Activated T-helper 2 cell treated with anti-CD3 and anti-CD28 coated beads, Interferon-gamma antibody, Interleukin-2, Interleukin-4, amounts not matched to agents 10 μg/mL and 5 μg/mL and 100 μg/mL, durations not matched to agents 14 hours and 24 hours and 36 hours (primary cell): ENCODE measurements at places on chromosomes 11 and 22. TPM values are rescaled to one million over a fixed set of nuclear protein-coding genes. Genes with fewer than 3 reads are reported as not detected.

DNA sequence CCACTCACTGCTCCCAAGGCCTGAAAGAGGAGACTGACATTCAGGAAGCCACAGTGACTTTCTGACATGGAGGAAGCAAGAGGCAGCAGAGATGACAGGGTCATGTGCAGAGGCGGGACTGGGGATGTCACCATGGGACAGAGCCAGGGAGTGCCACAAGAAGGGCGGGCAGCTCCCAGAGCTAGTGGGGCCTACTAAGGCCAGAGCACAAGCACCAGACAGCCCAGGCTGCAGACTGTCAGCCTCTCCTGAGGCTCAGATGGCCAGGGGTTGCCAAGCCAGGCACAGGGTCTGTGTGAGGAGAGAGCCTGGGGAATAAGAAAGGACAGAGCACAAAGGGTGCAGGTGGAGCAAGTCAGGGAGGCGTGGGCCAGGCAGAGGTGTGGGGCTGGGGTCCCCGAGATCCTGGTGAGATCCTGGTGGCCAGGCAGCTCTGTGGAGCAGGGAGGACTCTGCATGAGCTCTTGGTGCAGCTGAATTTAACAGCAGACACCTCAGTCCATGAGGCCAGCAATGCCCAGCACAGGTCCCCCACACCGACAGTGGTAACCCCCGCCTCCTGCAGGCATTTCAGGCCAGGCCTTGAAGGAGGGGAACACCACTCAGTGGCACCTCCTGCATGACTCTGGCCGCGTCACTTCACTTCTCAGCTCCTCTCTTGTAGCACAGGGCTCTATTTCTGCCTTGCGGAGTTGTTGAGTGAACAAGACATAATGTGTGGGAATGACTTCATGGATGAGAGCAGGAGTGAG lies 52.3 kb downstream of the SGSM3 start:
- no peak for DNase-seq
- H3K27ac ChIP-seq, result peak overlapping the region; percentile 45
- peaks cover 54% of the 10 kb centered on the region for H3K36me3 ChIP-seq
- no peak overlapping the region for H3K4me3 ChIP-seq
- H3K27me3 ChIP-seq, result no peaks in the 10 kb centered on the region
- H3K4me1 ChIP-seq, result peaks cover 3% of the 10 kb centered on the region

Gene OR51L1
- not detected in 2 replicates for total RNA-seq

GRCh38 chr22:47374273-47374771 lies 611.9 kb downstream of the TBC1D22A start:
- H3K4me1 ChIP-seq, result no peaks in the 10 kb centered on the region
- no peak overlapping the region for H3K4me3 ChIP-seq
- H3K36me3 ChIP-seq, result peaks cover 8% of the 10 kb centered on the region
- H3K27ac ChIP-seq, result no peak overlapping the region

GRCh38 chr11:67429038-67429668 lies 859 bp downstream of the RPS6KB2 start:
- DNase-seq, result no peak
- H3K4me1 ChIP-seq, result peaks cover 17% of the 10 kb centered on the region
- H3K27me3 ChIP-seq, result no peaks in the 10 kb centered on the region
- H3K27ac ChIP-seq, result peak overlapping the region; percentile 93
- H3K36me3 ChIP-seq, result peaks cover 35% of the 10 kb centered on the region
- H3K4me3 ChIP-seq, result peak overlapping the region; percentile 98

- H3K27ac ChIP-seq, result no peak overlapping the region
- DNase-seq, result no peak
- H3K27me3 ChIP-seq, result no peaks in the 10 kb centered on the region
- H3K4me1 ChIP-seq, result peaks cover 8% of the 10 kb centered on the region
Observed at GRCh38 chr11:47611348-47611794, 17.2 kb upstream of the C1QTNF4 start.

GRCh38 chr11:12024254-12024926 lies 16.0 kb upstream of the DKK3 start:
- no peaks in the 10 kb centered on the region for H3K36me3 ChIP-seq
- no peak for DNase-seq
- peaks cover 28% of the 10 kb centered on the region for H3K27me3 ChIP-seq
- peaks cover 3% of the 10 kb centered on the region for H3K4me1 ChIP-seq
- no peak overlapping the region for H3K27ac ChIP-seq
- no peak overlapping the region for H3K4me3 ChIP-seq

DNA sequence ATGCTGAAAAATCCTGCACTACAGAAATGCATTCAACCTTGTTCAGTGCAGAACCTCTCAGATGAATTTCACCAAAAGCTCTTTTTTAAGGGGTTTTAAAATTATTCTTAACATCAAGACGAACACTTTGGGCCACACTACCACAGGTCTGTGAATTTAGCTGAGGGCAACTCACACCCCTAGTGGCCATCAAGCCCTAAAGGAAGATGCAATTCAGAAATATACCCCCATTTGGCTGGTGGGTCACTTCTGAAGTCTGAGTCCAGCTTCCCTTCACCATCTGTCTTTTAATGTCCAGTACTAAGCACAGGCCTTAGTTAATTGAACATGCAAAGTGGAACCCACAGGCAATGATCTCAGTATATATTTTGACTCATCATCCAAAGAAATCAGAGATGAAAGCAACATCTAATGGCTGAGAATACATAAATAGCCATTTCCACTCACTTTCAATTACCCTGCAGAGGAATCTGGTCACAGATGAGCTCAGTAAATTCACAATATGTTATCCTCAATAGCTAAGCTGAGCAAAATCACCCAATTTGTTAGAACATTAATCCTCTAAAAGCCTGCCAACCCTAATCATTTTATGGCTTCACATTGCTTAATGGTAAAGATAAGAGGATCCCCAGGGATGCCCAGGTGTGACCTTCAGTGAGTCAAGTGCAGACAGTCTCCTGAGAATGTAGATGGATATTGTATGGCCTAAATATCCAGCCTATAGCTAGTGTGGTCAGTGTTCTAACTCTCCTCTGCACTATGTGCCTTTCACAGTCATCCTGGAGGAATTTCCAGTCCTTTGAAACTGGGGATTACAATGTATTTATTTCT lies 50.3 kb downstream of the FAM76B start:
- no peak overlapping the region for H3K4me3 ChIP-seq
- DNase-seq, result no peak
- H3K27me3 ChIP-seq, result peaks cover 3% of the 10 kb centered on the region
- H3K36me3 ChIP-seq, result no peaks in the 10 kb centered on the region

DNA sequence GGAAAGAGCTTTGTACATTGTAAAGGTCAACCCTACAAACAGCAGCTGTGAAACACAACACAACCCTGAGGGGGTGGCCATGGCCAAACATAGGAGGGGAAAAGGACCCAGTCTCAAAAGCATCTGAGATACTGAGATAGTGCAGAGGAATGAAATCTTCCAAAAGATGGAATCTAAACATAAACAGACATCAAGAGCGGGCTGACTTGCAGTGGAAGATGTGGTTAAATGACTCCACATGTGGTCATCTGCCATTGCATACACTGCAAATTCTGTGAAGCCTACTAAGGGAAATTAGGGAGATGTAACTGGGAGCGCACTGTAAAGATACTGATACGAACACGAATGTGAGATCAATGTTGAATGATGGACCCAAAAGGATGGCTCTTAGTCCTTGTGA lies 22.0 kb downstream of the BDNF start:
- H3K4me3 ChIP-seq, result no peak overlapping the region
- no peaks in the 10 kb centered on the region for H3K36me3 ChIP-seq
- H3K27me3 ChIP-seq, result no peaks in the 10 kb centered on the region
- no peak overlapping the region for H3K27ac ChIP-seq

- peaks cover 72% of the 10 kb centered on the region for H3K36me3 ChIP-seq
- H3K27me3 ChIP-seq, result no peaks in the 10 kb centered on the region
Observed at GRCh38 chr22:37855462-37855861, 6.2 kb downstream of the EIF3L start.

Gene ART1
- not detected in 2 replicates for total RNA-seq

DNA sequence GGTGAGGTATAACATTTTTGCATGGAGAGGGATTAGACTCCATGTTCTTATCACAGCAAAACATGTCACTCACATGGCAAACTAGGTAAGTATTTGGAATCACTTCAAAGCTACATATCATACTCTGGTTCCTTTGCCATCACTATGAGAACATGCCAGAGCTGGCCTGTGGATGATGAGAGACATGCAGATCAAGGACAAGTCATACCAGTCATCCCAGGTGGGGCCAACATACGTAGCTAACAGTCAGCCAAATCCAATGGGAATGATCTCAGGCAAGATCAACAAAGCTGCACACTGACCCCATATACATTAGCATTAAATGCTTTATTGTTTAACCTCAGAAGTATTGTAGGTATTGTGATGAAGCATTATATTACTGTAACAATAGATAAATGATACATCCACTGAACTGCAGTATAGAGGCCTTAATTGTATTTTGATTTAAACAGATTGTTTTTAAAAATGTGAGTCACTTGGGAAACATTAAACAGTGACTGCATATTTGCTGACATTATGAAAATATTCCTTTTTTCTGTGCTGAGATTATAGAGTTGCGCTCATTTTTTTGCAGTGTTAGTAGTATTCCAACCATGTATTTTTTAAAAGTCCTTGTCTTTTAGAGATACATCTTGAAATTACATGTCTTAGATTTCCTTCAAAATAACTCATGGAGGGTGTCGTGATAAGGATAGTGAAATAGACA lies 37.3 kb upstream of the ARL14EP start:
- no peak overlapping the region for H3K27ac ChIP-seq
- DNase-seq, result no peak
- no peak overlapping the region for H3K4me3 ChIP-seq
- peaks cover 11% of the 10 kb centered on the region for H3K27me3 ChIP-seq

- H3K4me3 ChIP-seq, result no peak overlapping the region
- no peak overlapping the region for H3K27ac ChIP-seq
- H3K27me3 ChIP-seq, result peaks cover 1% of the 10 kb centered on the region
- no peaks in the 10 kb centered on the region for H3K36me3 ChIP-seq
Observed at GRCh38 chr11:108997826-108998225, 333.0 kb downstream of the DDX10 start.
